ENCODE measurements at places on chromosomes 13 and 19.

- no peak for DNase-seq
Observed at GRCh38 chr19:44648631-44649251, 5.0 kb downstream of the PVR start.

GRCh38 chr13:111451402-111451801 is 131.0 kb downstream of the TEX29 start:
- no peak for DNase-seq

DNA sequence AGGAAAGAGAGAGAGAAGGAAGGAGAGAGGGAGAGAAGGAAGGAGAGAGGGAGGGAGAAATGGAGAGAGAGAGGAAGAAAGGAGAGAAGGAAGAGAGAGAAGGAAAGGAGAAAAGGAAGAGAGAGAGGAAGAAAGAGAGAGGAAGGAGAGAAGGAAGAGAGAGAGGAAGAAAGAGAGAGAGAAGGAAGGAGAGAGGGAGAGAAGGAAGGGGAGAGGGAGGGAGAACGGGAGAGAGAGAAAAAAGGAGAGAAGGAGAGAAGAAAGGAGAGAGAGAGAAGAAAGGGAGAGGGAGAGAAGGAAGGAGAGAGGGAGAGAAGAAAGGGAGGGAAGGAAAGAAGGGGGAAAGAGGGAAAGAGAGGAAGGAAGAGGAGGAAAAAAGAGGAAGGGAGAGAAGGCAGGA is 1070.7 kb downstream of the UQCRFS1 start:
- no peak for DNase-seq

DNA sequence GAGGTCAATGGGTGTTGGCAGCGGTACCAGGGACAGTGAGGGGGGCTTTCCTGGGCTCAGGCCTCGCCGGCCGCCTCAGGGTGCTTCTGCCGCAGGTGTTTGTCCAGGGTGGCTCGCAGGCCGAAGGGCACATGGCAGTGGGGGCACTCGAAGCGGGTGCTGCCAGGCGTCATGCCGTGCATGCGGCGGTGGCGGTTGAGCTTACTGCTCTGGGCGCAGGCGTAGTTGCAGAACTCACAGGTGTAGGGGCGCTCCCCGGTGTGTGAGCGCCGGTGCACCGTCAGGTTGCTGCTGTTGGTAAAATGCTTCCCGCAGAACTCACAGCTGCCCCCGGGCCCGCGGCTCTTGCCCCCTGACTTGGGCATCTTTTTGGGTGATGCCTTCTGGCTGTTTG is 4.7 kb downstream of the ZNF296 start:
- DNase-seq: no peak

- no peak for DNase-seq
Observed at GRCh38 chr19:13796301-13797057, 1.2 kb downstream of the ZSWIM4 start.

- no peak for DNase-seq
Observed at GRCh38 chr19:28948566-28948965, 264.4 kb downstream of the UQCRFS1 start.

GRCh38 chr19:1336079-1336684 is 47.5 kb upstream of the NDUFS7 start:
- no peak for DNase-seq

DNA sequence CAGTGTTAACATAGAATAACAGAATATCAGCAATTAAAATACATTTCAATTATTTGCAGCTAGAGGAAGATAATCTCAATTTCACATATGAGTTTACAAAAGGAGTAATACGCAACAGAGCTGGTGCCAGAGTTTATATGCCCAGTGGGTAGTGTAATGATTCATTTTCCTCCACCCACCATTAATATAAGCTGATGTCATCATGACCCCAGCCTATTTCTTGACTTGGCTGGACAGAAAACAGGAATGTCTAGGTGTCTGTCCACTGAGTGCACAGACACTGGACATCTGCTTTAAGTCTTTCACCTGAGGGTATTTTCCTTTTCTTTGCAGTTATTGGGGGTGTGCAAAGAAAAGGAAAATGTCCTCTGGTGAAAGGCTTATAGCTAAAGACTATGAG is 335.5 kb downstream of the TBC1D4 start:
- DNase-seq: no peak

DNA sequence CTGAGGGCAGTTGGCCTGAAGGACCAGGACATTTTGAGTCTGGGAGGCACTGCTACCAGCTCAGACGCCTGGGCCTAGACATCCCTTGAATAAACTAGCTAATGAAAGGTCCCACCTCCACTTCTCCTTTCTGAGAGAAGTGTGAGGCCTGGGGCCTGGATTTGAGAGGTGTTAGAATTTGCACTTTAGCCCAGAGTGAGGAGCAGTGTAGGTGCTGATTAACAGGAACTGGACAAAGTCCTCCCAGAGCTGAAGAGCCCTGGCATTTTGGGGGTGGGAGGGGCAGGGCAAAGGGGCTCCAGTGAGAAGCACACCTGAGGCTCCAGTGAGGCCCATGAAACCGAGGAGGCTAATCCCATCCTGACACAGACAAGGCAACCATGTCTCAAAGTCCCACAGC is 15.2 kb upstream of the SLC1A5 start:
- no peak for DNase-seq

GRCh38 chr13:25874907-25875306 is 176.9 kb downstream of the SHISA2 start:
- DNase-seq: peak; percentile 17

GRCh38 chr13:51021811-51022210 is 89.3 kb downstream of the C13orf42 start:
- no peak for DNase-seq

- DNase-seq: no peak
Observed at GRCh38 chr13:41960211-41960636, 685 bp downstream of the VWA8 start.

GRCh38 chr19:4910594-4911281 is 1.4 kb downstream of the UHRF1 start:
- no peak for DNase-seq

DNA sequence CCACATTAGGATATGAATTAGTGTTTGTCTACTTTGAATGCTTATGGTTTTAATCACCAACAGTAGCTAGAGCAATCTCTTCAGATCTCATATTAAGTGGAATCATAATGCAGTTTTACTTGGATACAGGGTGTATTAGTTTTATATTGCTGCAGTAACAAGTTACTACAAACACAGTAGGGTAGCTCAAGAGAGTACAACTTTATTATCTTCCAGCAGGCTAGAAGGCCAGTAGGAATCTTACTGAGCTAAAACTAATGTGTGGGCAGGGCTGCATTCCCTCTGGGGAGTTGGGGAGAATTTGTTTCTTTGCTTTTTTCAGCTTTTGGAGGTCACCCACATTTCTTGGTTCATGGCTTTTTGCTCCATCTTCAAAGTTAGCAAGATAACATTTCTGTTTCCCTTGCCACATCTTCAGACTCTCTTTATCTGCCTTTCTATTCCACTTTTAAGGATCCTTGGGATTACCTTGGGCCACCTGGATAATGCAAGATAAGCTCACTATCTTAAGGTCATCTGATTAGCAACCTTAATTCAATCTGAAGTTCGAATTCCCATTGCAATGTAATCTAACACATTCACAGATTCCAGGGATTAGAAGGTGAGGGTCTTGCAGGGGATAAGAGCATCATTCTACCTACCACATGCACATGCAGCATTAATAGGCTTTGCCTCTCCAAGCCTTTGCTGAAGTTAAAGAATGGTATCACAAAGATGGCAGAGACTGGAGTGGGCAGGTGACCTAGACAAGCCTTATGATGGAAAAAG is 134.1 kb upstream of the SLC10A2 start:
- DNase-seq: no peak

DNA sequence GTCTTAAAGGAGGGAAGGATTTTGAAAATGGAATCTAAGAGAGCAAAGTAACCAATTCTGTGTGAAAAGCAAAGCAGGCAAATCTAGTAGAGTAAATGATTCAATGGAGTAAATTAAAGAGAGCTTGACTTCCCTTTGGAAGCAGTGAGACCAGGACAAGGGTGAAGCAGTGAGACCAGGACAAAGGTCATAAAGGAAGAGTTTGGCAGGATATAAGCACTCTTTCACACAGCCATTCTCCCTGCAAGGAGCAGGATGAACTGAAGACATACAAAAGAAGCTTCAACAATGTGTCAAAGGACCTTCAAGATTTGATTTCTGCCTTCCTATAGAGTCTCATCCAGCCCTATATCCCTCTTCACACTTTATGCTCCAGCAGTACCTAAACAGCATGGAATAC is 123.8 kb downstream of the ENOX1 start:
- DNase-seq: no peak

DNA sequence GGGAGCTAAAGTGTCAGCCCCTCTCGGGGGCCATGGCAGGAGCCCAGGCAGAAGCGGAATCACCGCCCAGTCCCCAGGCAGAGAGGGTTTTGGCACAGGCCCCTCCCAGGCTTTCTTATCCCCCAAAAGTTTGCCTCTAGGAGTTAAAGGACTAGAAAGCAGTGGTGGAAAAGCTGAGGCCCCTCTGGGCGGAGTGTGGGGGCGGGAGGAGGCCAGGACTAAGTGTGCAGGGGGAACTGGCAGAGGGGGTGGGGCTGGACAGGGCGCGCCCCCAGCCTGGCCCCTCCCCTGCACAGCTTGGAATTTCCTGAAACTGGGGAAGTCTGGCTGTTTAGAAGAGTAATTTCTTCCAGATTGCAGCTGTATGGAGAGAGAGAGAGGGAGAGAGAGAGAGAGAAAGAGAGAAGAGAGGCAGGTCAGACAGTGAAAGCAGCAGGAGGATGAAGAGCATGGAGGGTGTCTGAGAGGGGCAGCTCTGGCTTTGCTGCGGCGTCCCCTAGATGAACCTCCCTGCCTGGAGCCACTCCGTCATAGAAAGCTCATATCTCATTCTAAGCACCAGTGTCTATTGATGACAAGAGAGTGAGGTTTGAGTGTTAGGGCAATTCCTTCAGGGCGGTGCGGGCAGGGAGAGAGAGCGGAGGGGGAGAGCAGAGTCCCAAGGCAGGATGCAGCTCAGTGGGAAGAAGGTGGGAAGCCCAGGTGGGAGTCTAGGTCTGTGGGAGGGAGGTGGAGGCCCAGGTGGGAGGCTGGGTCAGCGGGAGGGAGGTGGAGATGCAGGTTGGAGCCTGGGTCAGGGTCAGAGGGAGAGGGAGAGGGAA is at the start of gene CDC42EP5:
CDC42EP5 (minus strand) TSS at position 226 of the 821 bp plus-strand sequence. CDS start 7,749 bp downstream, outside the sequence.
- no peak for DNase-seq

DNA sequence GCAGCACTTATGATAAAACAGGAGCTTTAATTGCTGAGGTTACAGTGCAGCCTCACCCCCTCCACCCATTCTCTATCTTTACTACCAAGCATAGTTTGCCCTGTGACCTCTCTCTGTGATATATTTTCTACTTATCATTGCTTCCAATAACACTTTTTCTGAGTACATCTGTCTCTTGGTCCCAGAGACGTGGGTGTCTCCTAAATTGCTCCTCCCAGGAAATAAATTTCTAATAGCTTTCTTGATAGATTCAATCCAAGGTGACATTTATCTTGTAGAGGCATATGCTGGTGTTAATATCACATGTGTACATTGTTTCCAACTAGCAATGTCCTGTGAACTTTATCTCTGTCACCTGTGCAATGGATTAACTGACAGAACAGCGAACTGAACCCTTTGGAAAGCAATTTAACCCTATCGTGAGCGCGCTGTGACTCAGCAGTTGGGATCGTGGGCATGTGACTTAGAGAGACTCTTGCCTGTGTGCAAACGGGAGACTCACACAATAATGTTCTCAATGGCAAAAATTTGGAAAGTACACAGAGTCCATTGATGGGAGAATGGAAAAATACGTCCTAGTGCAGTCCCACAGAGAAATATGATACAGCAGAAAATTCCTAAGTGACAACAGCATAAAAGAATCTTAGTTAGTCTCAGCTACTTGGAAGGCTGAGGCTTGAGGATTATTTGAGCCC is 7.0 kb upstream of the MAP2K2 start:
- no peak for DNase-seq

DNA sequence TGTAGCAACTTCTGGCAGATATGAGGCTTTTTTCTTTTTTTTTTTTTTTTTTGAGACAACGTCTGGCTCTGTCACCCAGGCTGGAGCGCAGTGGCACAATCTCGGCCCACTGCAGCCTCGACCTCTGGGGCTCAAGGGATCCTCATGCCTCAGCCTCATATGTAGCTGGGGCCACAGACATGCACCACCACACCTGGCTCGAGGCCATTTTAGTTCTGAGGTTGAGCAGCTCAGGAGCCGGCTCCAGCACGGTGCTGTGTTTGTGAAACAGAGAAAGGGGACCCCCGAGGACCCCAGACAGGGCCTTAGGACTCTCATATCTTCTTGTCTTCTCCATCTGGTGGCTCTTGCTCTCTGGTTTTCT is 3.4 kb upstream of the FLT3LG start:
- DNase-seq: no peak

- DNase-seq: no peak
Observed at GRCh38 chr13:96075953-96076543, 13.9 kb upstream of the HS6ST3 start.

DNA sequence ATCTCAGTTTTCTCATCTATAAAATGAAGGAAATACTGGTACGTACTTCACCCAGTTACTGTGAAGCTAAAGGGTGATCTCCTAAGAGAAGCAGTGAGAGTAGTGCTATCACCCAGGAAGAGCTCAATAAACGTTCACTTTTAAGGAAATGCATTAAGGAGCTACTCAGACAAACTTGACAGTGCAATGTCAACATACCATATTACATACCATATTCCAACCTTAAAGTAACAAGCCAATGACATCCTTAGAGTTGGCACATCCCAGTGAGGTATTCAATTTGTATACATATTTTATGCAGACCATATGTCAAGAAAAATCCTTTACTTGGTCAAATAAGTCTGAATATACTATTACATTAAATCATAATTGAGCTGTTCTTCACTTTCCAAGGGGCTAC is 7.0 kb downstream of the TBC1D4 start:
- no peak for DNase-seq

DNA sequence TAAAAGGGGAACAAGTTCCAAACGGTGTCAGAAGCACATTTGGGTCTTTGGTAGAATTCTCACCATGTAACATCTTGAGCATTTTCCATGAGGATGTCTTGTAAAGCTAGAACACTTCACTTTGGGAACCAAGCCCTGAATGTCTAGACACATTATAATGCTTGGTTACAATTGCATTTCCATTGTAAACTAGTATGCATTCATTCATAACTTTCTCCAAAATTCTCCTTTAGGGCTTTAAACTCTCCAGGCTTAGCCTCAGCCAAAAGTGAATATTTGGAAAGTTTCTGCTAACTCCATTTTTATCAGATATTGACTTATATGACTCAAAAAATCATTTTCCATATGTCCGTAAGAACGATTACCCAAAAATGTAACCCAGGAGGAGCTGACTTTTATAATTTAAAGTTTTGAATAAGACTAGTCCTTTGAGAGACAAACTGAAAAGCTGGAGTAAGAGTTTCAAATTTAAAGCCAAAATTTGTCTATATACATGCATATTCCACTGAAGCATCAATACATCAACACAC is 1170.4 kb downstream of the EFNB2 start:
- DNase-seq: no peak

DNA sequence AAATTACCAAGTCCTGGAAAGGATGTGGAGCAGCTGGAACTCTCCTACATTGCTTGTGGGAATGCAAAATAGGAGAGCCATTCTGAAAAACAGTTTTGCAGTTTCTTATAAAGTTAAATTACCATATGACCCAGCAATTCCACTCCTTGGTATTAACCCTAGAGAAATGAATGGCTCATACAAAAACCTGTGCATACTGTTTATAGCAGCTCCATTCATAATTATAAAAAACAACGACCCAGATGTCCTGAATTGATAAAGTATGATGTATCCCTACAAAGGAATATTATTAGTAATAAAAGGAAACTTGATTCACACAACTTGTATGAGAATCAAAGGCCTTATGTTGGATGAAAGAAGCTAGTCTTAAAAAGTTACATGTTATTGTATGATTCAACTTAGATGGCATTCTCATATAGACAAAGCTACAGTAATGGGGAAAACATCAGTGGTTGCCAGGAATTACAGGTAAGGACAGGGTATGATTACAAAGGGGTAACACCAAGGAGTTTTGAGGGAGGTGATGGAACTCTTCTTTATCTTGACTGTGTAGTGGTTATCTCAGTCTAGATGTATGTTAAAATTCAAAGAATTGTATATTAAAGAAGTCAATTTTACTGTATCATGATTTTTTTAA is 35.4 kb downstream of the GPR180 start:
- no peak for DNase-seq
